Glutamatergic neuron (in vitro differentiated cells): ENCODE measurements at places on chromosomes 3 and 15. TPM values are rescaled to one million over a fixed set of nuclear protein-coding genes. Genes with fewer than 3 reads are reported as not detected.

Gene PLCH1
- total RNA-seq = 1.1 TPM

Gene SYNPR
- total RNA-seq = 6.1 TPM

Gene FBXO40
- not detected for total RNA-seq

Gene IGSF11
- total RNA-seq = 8.2 TPM

Gene EEF1AKMT4
- total RNA-seq = 1.7 TPM

Gene TMEM212
- total RNA-seq = not detected

Gene TUBGCP4
- 29.9 TPM for total RNA-seq

Gene B3GNT5
- 2.9 TPM for total RNA-seq

Gene FOXL2
- total RNA-seq = not detected

Gene LRTM1
- total RNA-seq = not detected

Gene HYAL3
- 6.9 TPM for total RNA-seq

Gene NPAP1
- 0.07 TPM for total RNA-seq

Gene RETNLB
- not detected for total RNA-seq

Gene FGD5
- total RNA-seq = 3.1 TPM

Gene HEG1
- total RNA-seq = 32.7 TPM
